HT1080 (cell line): ENCODE measurements at places on chromosomes 5 and 9.
A peak's percentile ranks its signal among the peaks of the same experiment; 100 is the strongest.

DNA sequence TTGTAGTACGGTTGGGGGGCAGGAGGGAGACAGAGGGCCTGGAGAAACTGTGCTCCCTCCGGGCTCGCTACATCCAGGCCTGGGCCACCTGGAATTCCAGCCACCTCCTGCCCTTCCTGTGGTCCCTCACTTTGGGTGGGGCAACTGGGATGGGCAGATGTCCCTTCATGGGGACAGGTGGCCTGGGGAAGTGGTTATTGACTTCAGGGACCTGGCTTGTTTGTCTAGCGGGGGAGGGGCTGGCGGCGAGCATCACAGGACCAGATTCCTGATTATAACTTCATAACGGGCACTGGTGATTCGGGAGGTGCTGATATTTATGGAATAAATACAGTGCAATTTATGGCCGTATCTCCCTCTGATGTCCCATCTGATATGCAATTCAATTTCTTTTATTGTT, 20.1 kb upstream of the LAMC3 start:
- DNase-seq, result no peak

- no peak for DNase-seq
Measured at GRCh38 chr9:16899606-16900005, 29.1 kb upstream of the BNC2 start.

DNA sequence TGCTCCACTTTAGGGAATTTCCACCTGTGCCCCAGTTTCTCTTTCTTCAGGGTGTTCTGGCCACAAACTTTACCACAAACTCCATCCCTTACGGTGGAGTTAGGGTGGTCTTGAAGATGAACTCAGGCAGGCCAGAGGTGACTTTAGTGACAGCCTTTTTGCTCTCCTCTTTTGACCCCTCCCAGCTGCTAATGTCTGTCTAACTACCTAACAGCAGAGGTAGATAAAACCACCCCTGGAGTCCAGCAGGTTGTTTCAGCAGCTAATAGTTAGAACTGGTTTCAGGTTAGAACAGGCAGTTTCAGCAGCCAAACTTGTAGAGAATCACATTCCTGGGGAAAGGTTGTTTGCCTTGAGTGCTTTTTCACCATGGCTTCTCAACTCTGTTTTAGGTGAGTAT, 971.3 kb upstream of the CDH18 start:
- no peak for DNase-seq

DNA sequence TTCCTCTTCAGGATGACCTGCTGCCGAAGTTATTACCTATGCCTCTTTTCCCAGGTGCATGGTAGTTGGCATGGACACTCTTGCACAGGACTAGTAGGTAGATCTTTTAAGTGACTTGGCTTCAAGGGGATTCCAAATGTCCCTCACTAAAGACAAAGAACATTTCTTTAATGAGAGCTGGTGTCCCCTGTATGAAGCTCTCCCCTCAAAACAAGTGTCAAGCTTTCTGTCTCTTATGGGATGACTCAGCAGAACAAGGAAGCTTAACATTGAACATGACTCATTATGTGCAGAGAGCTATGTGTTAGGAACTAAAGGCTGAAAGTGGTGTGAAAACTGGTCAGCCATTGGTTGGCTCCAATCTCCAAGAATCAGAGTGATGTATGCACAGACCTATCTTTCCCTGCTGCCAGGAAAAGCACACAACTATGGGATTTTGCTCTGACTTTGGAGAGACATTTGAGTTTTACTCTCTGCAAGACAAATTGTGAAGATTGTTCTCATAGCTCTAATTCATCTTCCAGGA, 120.5 kb downstream of the PRDM6 start:
- DNase-seq, result peak; percentile 91

DNA sequence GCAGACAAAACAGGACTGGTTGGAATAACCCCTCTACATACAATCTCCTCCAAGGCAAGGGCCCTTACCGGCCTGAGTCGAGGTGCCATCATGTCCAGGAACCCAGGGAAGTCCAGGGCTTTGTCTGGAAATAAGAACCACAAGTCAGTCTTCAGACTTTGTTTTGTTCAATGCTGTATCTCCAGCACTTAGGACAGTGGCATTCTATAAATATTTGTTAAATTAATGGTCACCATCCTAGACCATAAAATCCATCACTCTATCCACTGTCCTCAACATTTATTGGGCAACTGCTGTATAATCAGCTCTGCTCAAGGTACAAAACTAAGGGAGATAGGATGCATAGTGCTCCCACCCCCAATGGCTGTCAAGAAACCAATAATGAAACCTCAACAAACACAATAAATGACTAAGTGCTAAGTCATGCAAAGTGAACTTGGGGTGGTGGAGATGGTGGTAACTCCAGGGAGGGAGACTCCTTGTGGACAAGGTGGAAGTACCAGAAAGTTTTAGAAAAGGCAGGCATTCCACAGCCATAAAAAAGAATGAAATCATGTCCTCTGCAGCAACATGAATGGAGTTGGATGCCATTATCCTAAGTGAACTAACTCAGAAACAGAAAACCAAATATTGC, 5.0 kb downstream of the RELL2 start:
- DNase-seq, result peak; percentile 85

GRCh38 chr5:91416491-91416890, 33.4 kb upstream of the ARRDC3 start:
- DNase-seq, result no peak

DNA sequence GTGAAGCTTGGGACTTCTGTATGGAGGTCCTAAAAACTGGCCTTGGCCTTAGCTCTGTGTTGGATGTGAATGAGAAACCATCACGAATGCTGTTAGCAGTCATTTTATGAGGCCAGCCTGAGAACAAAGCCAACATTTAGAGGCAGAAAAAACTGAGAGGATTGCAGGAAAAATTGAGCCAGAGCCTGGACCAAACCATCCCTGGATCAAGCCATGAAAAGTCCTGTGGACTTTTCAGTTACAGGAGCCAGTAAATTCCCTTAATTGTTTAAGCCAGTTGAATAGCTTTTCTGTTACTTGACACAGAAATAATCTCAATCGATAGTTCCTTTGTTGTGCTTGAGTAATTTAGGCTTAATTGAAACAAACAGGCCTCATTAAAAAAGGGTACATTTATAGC, 42.6 kb upstream of the SPATA31D4 start:
- DNase-seq, result no peak

DNA sequence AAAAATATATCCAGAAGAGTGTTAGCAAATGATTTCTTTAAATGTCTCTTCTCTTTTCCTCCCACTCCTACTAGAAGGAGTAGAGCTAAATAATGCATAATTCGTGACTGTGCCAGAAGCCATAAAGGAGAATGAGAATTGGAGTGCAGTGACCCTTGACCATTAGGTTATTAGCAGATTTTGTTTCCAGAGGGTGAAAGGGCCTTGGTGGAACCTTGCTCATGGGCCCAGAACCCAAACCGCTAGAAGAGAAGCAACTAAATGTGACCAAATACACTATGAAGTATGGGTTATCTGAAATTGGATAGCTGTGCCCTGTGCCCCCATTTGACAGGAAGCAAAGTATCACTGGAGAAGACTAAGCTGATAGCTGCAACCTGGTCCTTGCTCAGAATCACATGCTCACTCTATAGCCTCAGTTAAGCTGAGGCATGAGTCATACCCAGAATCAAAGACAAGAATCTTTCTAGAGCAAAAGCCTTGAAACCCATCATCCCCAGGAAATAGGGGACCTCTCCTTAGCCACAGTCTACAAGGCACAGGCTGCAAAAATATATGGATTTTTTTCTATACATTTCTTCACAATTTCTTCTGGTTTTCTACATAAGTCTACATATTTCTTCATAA, 36.3 kb downstream of the CAPSL start:
- peak; percentile 74 for DNase-seq

DNA sequence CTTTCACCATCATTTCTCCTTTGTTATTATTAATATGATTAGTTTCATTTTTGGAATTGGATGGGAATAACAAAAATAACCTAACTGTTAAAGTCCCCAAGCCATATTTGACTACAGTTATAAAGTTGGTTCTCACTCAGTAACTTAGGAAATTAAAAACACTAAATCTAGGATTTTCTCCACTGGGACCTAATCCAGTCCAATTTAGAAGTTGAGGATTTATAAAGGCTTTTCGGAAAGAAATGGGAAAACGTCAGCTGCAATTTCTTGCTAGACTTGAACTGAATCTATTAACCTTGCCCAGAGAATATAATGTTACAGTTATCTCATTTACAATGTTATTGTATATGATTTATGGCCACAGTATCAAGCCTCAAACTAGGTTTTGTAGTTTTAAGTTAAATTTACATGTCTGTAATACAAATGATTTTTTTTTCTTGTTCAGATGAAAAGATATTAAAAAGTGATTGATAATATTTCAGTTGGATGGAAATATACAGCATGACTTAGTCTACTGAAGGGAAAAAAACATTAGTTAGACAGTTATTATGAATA, 524.3 kb upstream of the GRAMD2B start:
- no peak for DNase-seq

- DNase-seq, result peak; percentile 52
Measured at GRCh38 chr9:91423785-91424402, at the start of gene NFIL3. NFIL3 (minus strand) TSS chr9:91423832; CDS start chr9:91410734, 13,098 bp downstream.

DNA sequence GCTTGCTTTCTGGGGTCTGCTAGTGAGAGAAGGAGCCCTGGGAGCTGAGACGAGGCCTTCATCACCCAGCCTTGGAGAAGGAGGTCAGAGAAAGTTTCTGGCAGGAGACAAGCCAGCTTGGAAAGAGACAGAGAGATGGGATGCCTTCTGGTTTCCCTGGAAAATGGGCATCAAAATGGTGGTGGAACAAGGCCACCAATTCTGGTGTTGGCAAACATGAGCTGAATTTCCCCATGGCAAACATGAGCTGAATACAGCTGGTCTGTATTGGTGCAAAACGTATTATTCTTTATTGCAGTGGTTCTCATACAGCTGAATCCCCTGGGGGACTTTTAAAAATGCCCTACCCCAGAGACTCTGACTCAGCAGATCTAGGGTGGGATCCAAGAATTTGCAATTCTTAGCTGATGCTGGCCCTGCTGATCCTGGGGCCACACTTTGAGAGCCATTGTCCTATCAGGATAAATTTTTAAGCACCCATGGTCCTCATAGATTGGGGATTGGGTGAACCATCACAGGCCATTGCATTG, 39.1 kb upstream of the S1PR3 start:
- DNase-seq, result no peak

DNA sequence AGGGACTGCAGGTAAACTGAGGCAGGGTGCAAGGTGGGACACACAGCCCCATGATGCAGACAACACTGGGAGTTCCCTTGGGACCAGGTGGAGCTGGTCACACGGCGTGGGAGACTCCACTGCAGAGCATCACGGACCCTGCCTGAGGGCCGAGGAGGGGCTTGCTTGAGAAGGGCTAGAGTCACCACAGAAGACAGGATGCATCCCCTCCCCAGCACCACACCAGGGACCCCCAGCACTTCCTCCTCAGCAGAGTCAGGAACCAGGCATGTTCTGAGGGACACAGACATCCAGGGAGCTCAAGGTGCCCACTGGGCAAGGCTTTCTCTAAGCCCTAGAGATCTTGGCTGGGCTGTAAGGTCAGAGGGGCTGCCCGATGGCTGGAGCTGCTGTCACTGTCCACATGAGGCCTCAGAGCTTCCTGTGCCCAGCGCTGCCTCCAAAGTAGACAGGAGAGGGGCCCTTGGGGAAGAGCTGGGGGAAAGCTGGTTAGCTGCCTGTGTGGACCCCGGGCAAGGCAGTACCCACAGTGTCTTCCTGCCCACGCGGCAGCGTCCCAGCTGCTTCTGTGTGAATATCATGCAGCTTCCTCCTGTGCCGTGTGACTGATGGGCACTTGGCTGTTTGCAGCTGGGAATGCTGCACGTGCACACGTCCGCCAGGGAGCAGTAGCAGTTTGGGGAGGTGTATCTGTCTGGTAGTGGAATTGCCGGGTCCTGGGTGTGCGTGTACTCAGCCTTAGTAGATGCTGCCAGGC, 176.6 kb downstream of the CACNA1B start:
- DNase-seq, result no peak

- DNase-seq, result no peak
Measured at GRCh38 chr5:124735169-124735858, 11.1 kb downstream of the ZNF608 start.

DNA sequence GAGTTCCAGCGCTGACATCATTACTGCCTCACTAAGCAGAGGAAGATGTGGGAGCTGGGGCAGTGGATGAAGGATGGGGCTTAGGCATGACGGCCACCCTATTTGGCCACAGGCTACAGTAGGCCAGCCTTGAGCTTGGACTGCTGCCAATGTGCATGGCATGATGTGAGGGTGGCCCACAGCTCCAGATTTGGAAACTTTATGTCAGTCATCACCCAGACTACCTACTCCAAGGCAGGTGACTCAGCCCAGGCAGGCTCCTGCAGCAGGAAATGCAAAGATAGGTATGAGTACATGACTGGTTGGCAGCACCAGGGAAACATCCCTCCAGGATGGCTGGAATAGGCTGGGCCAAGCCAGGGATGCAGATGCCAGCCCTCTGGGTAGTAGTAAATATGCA, 303.6 kb downstream of the SPOCK1 start:
- DNase-seq, result peak; percentile 62

DNA sequence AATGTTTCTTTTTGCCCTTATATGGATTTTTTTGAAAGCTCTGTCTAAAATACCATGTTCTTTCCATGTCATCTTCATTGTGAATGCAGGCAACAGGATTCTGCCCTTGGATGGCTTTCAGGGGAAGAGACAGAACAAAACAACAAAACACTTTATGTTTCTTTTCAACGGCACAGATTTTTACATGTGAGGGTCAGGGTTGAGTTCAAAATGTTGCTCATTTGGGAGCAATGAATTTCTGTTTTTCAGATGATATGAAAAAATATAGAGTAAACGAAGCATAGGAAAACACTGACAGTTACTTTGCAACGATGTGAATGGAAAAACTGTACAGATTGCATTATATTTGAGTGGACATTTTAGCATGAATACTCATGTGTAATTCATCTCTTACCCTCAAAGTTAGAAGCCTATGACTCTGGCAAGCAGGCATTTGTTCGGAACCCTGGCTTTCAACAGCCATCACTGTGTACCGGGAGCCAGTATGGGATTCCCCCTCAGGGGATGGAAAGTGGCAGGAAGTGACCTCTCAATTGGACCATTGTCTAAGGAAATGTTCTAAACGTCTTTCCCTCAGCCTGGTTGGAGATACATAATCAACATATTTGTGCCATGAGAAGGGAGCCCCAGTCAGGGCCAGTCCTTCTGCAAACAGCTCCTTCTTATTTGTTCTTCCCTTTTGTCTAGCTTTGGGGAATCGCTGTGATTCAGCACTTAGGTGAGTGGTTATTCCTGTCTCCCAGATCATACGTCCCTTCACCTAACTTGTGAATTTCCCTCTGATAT, 153.9 kb upstream of the MEF2C start:
- DNase-seq, result peak; percentile 86

- no peak for DNase-seq
Measured at GRCh38 chr5:176521699-176522263, 15.4 kb downstream of the RNF44 start.
